ENCODE measurements at places on chromosomes 13 and 19.

DNA sequence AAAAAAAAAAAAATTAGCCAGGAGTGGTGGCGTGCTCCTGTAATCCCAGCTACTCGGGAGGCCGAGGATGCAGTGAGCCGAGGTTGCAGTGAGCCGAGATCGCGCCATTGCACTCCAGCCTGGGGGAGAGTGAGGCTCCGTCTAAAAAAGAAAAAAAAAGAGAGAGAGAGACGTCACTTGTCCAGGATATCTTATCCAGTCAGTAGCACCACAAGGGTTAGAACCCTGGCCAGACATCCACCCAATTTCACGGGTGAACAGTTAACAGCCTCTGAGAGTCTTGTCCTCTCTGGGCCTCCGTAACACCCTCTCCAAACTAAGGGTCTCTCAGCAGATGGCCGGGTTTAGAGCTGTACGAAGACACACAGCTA lies 917 bp upstream of the CLPTM1 start:
- DNase-seq = no peak

- no peak for DNase-seq
Measured at GRCh38 chr19:47407417-47407774, 11.9 kb downstream of the MEIS3 start.

- DNase-seq = no peak
Measured at GRCh38 chr13:42895776-42896175, 96.3 kb downstream of the EPSTI1 start.

DNA sequence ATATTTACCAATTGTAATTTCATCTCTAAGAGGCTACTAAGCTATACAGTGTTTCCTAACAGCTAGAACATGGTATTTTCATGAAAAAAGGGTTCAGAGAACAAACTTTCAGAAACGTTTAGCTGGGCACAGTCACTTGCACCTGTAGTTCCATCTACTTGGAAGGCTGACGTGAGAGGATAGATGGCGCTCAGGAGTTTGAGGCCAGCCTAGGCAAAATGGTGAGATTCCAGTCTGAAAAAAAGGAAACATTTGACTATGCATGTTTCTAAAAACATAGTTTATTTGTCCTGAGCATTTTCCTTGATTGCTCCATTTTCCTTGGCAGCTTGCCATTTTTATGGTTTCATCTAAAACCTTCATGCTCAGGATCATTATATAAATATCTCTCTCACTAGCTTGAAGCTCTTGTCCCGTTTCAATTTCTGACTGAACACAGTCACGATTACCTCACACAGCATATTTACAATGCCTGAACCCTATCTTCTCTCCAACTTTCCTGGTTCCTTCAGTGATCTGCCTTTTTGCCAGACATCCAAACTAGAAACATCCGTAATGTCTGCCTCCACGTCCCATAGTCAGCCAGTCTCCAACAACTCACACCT lies 200.8 kb downstream of the RGCC start:
- no peak for DNase-seq

DNA sequence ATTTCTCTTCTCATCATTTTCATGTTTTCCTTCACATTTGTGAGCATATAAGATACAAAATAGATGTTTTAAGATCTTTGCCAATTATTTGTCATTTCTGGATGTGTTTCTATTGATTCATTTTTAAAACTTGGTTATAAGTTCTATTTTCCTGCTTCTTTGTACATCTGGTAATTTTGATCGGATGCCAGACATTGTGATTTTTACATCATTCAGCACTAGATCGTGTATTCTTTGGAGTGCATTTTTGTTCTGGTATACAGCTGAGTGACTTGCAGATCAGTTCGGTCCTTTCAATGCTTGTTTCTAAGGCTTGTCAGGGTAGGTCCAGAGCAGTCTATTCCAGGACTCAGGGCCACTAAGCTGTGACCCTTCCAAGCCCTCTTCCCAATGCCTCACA lies 198.2 kb downstream of the KLF12 start:
- DNase-seq = no peak

- DNase-seq = no peak
Measured at GRCh38 chr19:55303477-55303876, 19.7 kb downstream of the BRSK1 start.

- DNase-seq = no peak
Measured at GRCh38 chr13:48945626-48946025, 30.1 kb upstream of the FNDC3A start.

GRCh38 chr13:75186379-75186778 lies 295.6 kb downstream of the TBC1D4 start:
- DNase-seq = no peak

Measured in pons (tissue), 1 donor.